ENCODE measurements at places on chromosomes 16 and 17.

- DNase-seq = no peak
These were observed 9.1 kb downstream of the SLC4A1 start for GRCh38 chr17:44258811-44259351.

- DNase-seq = no peak
These were observed 643 bp downstream of the HSDL1 start for GRCh38 chr16:84144209-84144858.

GRCh38 chr16:67884684-67885083 lies at the start of gene NRN1L:
Gene NRN1L, plus strand, starts transcription at chr16:67884885. Its CDS starts 19 bp downstream, at chr16:67884904.
- DNase-seq = no peak

- DNase-seq = no peak
These were observed 689.5 kb upstream of the RBFOX1 start for GRCh38 chr16:6643080-6643686.

- DNase-seq = no peak
These were observed 8.4 kb downstream of the C16orf86 start for GRCh38 chr16:67674851-67675578.

GRCh38 chr16:78900044-78900811 lies 700.3 kb downstream of the MAF start:
- no peak for DNase-seq

GRCh38 chr16:80161799-80162739 lies 378.7 kb upstream of the DYNLRB2 start:
- no peak for DNase-seq

DNA sequence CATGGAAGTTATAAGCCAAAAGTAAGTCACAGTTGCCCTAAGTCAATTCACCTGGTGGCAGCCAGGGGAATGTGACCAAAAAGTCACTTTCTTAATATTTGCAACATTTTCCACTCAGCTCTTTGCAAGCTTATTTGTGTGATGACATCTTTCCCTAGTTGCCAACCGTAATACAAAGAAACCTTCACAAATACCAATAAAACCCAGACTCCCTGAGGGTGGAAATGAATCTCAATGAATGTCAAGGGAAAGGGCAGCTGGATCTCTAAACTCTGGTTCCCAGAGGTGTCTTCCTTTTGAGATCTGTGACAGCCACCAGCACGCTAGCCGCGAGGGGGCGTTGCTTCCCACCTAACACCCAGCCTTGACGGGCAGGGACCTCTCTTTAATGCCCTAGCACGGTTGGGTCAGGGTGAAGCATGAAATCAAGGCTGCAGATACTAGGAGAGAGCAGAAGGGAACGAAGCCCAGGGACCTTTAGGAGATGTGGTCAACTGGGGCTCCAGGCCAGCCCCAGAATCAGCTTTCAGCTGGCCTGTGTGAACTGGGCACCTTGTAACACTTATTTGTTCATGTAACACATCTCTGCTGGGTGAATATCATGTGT lies 82.2 kb downstream of the CMC2 start:
- no peak for DNase-seq

- no peak for DNase-seq
These were observed 19.5 kb upstream of the MSI2 start for GRCh38 chr17:57236686-57237299.

DNA sequence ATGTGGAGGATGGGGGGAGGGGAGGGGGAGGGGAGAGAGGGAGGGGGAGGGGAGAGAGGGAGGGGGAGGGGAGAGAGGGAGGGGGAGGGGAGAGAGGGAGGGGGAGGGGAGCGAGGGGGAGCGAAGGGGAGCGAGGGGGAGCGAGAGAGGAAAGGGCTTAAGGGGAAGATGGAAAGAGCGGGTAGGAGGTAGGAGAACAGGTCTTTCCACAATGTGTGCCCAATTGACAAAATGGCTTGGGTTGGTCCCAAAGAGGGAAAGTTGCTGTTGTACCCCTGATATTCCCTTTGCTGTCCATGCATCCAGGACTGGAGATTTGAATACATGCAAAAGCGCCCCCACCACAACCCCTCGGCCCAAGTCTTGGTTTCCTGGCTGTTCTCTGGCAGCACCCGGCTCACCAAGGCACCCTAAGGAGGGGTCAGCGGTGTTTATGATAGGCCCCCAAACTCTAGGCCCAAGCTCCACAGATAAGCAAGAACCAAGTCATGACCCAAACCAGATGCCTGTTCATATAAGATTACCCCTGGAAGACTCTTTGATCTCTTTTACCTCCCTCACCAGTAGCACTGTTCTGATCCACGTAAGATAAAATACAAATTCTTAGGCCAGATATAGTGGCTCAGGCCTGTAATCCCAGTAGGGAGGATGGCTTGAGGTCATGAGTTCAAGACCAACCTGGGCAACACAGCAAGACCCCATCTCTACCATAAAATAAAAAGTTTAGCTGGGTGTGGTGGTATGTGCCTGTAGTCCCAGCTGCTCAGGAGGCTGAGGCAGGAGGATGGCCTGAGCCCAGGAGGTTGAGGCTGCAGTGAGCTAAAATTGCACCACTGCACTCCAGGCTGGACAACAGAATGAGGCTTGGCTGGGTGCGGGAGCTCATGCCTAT lies 119.6 kb downstream of the ZFHX3 start:
- DNase-seq = no peak
